Left renal pelvis (tissue), 4 donors: ENCODE measurements at places on chromosomes 6 and 20. TPM values are rescaled to one million over a fixed set of nuclear protein-coding genes. Genes with fewer than 3 reads are reported as not detected.

IMPG1 gene
- polyA plus RNA-seq, result 2.3 TPM

ERVFRD-1 gene
- polyA plus RNA-seq, result 0.12 TPM

RBBP8NL gene
- polyA plus RNA-seq, result 0.04 TPM

SIRPB1 gene
- 2.4 TPM for polyA plus RNA-seq

KHDC1L gene
- polyA plus RNA-seq, result not detected

TUBB2A gene
- 57.5 TPM for polyA plus RNA-seq

STMND1 gene
- 0.57 TPM for polyA plus RNA-seq

CD93 gene
- polyA plus RNA-seq, result 35.4 TPM

EFCAB8 gene
- polyA plus RNA-seq, result 0.29 TPM

EDN1 gene
- 4.9 TPM for polyA plus RNA-seq

PLCB4 gene
- polyA plus RNA-seq, result 14.5 TPM

LY86 gene
- polyA plus RNA-seq, result 4.6 TPM

PDE7B gene
- polyA plus RNA-seq, result 8.1 TPM

DACT2 gene
- 17.4 TPM for polyA plus RNA-seq

PRR18 gene
- polyA plus RNA-seq, result 0.12 TPM

LRRC1 gene
- 8.3 TPM for polyA plus RNA-seq

FAM210B gene
- polyA plus RNA-seq, result 43.9 TPM
